Sigmoid colon (tissue), 7 donors: ENCODE measurements at places on chromosomes 13 and 19. TPM values are rescaled to one million over a fixed set of nuclear protein-coding genes. Genes with fewer than 3 reads are reported as not detected.
A peak's percentile ranks its signal among the peaks of the same experiment; 100 is the strongest.

The C19orf81 gene
- total RNA-seq, result not detected

GRCh38 chr13:33870046-33870668 is 52.2 kb downstream of the RFC3 start:
- no peak for DNase-seq
- no peaks in the 10 kb centered on the region for H3K4me1 ChIP-seq

DNA sequence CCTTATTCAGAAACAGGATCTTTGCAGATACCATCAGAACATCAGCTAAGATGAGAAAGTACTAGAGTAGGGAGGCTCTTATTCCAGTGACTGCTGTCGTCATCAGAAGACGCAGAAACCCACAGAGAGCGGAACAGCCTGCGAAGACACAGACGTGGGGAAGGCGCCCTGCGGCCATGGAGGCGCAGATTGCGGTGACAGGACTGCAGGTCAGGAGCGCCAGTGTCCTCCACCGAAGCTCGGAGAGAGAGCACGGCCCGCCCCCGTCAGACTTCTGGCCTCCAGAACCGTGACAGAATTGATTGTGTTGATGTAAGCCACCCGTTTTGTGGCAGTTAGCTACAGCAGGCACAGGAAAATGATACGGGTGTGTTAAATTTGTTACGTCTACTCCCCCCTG is 275.5 kb downstream of the EFNB2 start:
- DNase-seq, result no peak
- H3K4me3 ChIP-seq, result no peak overlapping the region
- H3K36me3 ChIP-seq, result no peaks in the 10 kb centered on the region
- H3K27me3 ChIP-seq, result no peaks in the 10 kb centered on the region
- no peaks in the 10 kb centered on the region for H3K4me1 ChIP-seq
- no peak overlapping the region for H3K27ac ChIP-seq

DNA sequence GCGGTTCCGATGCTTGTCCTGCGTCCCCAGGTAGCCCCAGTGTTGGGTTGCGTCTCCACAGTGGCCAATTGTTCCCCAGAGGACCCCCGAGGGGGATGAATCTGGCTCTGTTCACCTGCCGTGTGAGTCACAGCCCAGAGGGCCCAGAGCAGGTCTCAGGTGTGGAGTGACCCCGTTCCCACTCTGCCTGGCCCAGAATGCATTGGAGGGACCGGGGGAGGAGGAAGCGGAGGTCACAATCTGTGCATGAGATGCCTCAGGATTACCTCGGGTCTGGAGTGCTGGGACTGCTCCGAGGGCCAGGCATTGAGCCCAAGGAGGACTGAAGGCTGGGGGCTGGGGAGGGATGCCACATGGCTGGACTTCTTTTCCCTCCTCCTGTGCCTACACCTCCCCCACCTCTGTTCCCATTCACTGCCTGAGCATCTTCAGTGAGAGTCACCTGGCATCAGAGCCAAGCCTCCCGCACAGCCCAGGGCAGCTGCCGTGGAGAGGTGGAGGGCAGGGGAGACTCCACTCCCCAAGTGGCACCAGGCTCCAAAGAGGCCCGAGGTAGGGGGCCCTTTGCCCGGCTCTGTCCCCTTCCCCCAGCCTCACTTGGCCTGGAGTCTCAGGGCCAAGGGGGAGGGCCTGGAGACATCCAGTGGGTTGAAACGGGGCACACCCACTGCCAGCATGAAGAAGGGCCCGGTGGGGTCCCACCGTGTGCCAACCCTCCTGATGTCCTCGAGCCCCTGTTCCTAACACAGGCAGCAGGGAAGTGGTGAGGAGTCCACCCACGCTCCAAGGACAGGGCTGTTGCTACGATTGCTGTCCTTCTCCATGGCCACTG is 81.1 kb downstream of the CHST8 start:
- no peaks in the 10 kb centered on the region for H3K27me3 ChIP-seq
- no peak overlapping the region for H3K4me3 ChIP-seq
- no peak overlapping the region for H3K27ac ChIP-seq
- no peaks in the 10 kb centered on the region for H3K36me3 ChIP-seq
- H3K4me1 ChIP-seq, result no peaks in the 10 kb centered on the region

- no peak overlapping the region for H3K4me3 ChIP-seq
- no peak for DNase-seq
- no peaks in the 10 kb centered on the region for H3K27me3 ChIP-seq
- H3K36me3 ChIP-seq, result peaks cover 8% of the 10 kb centered on the region
- no peak overlapping the region for H3K27ac ChIP-seq
- no peaks in the 10 kb centered on the region for H3K4me1 ChIP-seq
Observed at GRCh38 chr19:42017040-42017439, 23.0 kb upstream of the ATP1A3 start.

The PGLYRP1 gene
- total RNA-seq, result not detected

The KLK5 gene
- total RNA-seq, result not detected

- H3K4me3 ChIP-seq, result no peak overlapping the region
- peaks cover 13% of the 10 kb centered on the region for H3K4me1 ChIP-seq
- DNase-seq, result no peak
Observed at GRCh38 chr19:35146746-35147459, 3.8 kb downstream of the FXYD7 start.

GRCh38 chr19:54164369-54165068 is 5.0 kb upstream of the LENG1 start:
- H3K27ac ChIP-seq, result no peak overlapping the region
- no peaks in the 10 kb centered on the region for H3K36me3 ChIP-seq
- peak; percentile 85 for DNase-seq
- H3K4me3 ChIP-seq, result no peak overlapping the region

DNA sequence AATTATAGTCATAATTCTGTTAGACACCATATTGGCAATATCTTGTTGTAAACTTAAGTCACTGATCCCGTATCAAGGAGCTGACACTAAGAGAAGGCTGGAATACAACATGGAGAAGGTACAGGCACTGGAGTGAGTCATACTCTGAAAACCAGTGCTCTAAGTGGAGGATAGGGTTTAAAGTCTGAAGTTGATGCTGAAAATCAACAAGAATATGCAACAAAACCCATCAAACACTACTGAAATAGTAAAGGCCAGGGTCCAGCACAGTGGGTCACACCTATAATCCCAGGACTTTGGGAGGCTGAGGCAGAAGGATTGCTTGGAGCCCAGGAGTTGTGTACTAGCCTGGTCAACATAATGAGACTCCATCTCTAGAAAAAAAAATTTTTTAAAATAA is 73.2 kb upstream of the KLF5 start:
- no peak for DNase-seq
- no peaks in the 10 kb centered on the region for H3K36me3 ChIP-seq
- no peaks in the 10 kb centered on the region for H3K4me1 ChIP-seq
- H3K4me3 ChIP-seq, result no peak overlapping the region
- H3K27ac ChIP-seq, result no peak overlapping the region

DNA sequence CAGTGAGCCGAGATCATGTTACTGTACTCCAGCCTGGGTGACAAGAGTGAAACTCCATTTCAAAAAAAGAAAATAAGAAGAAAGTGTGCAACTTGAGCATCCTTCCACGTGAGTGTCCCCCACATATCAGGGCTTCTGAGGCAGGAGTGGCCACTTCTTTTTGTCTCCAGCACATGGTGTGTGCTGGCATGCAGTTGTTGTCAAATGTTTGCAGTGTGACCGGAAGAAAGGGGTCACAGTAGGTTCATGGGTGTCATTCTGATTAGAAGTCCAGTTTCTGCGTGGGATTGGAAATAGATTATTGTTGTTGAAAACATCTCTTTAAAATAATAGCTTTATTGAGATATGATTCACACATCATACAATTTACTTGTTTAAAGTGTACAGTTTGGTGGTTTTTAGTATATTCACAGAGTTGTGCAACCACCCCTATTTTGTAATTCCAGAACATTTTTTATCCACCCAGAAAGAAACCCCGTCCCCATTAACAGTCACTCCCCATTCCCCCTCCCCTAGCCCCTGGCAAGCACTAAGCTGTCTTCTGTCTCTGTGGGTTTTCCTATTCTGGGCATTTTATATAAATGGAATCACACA is 2.2 kb downstream of the CRTC1 start:
- no peak for DNase-seq
- no peak overlapping the region for H3K27ac ChIP-seq
- H3K36me3 ChIP-seq, result no peaks in the 10 kb centered on the region
- H3K4me1 ChIP-seq, result peaks cover 15% of the 10 kb centered on the region

DNA sequence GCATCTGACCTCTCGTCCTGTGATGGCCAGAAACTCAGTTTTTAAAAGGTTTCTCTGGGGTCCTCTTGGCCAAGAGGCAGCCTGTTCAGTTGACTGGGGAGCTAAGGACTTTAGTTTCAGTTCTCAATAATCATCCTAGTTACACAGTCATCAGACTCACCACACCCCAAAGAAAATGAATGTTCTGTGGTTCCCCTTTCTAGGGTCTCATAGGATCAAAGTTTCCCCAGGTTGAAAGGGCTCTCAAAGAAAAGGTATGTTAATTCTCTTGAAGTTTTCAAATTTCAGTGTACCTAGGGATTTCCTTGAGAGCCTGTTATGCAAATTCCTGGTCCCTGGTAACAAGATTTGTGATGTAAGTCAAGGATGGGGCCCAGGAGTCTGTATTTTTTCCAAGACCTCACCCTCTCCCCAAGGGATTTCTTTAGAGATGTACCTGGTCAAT is 94.9 kb downstream of the FAM216B start:
- H3K36me3 ChIP-seq, result no peaks in the 10 kb centered on the region
- H3K27ac ChIP-seq, result no peak overlapping the region
- H3K4me1 ChIP-seq, result no peaks in the 10 kb centered on the region
- DNase-seq, result no peak

- no peak for DNase-seq
- H3K27ac ChIP-seq, result no peak overlapping the region
- no peak overlapping the region for H3K4me3 ChIP-seq
- peaks cover 5% of the 10 kb centered on the region for H3K4me1 ChIP-seq
- peaks cover 5% of the 10 kb centered on the region for H3K27me3 ChIP-seq
Observed at GRCh38 chr19:2365201-2365970, 5.3 kb downstream of the TMPRSS9 start.

GRCh38 chr13:79384022-79384610 is 21.9 kb downstream of the RBM26 start:
- H3K36me3 ChIP-seq, result no peaks in the 10 kb centered on the region
- H3K4me1 ChIP-seq, result peaks cover 15% of the 10 kb centered on the region
- no peak for DNase-seq
- no peaks in the 10 kb centered on the region for H3K27me3 ChIP-seq

GRCh38 chr19:45137179-45137761 is 23.5 kb downstream of the NKPD1 start:
- H3K36me3 ChIP-seq, result peaks cover 5% of the 10 kb centered on the region
- H3K27ac ChIP-seq, result peak overlapping the region; percentile 66
- H3K4me1 ChIP-seq, result peaks cover 22% of the 10 kb centered on the region
- no peak for DNase-seq
- H3K4me3 ChIP-seq, result peak overlapping the region; percentile 14

DNA sequence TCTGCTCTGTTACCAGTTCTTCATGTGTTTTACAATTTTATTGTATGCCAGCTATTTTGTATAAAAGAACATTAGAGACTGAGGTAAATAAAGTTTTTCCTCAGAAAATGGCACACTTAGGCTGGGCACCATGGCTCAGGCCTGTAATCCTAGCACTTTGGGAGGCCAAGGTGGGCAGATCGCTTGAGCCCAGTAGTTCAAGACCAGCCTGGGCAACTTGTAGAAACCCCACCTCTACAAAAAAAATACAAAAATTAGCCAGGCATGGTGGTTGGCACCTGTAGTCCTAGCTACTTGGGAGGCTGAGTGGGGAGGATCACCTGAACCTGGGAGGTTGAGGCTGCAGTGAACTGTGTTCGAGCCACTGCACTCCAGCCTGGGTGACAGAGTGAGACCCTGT is 32.0 kb downstream of the CCDC8 start:
- H3K4me3 ChIP-seq, result no peak overlapping the region
- H3K4me1 ChIP-seq, result no peaks in the 10 kb centered on the region
- peak; percentile 38 for DNase-seq
- no peaks in the 10 kb centered on the region for H3K27me3 ChIP-seq

The TMEM86B gene
- total RNA-seq, result 1.3 TPM

GRCh38 chr19:52494518-52494917 is 33.0 kb upstream of the ZNF808 start:
- no peaks in the 10 kb centered on the region for H3K4me1 ChIP-seq
- DNase-seq, result no peak
- no peak overlapping the region for H3K27ac ChIP-seq
- no peaks in the 10 kb centered on the region for H3K27me3 ChIP-seq
- H3K36me3 ChIP-seq, result peaks cover 8% of the 10 kb centered on the region

GRCh38 chr13:48949566-48950500 is 25.9 kb upstream of the FNDC3A start:
- no peaks in the 10 kb centered on the region for H3K4me1 ChIP-seq
- DNase-seq, result no peak
- no peak overlapping the region for H3K27ac ChIP-seq
- no peak overlapping the region for H3K4me3 ChIP-seq

- no peak for DNase-seq
- H3K36me3 ChIP-seq, result no peaks in the 10 kb centered on the region
- H3K4me1 ChIP-seq, result no peaks in the 10 kb centered on the region
Observed at GRCh38 chr19:1063909-1064660, 2.9 kb upstream of the ARHGAP45 start.

DNA sequence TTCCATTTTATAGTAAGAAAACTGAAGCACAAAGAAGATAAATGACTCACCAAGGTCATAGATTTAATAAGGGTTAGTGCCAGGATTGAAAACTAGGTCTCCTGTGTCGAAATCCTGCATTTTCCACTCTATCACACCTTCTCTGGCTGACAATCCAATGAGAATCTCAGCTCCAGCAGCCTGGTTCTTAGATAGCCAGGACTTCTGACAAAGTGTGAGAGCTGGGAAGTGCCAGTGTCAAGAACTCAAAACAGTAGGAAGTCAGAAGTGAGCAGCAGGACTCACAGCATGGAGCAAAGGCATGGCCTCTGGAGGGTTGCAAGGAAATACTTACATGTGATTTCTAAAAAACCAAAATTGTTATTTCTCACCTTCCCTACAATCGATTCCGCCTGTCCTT is 24.3 kb downstream of the KCTD12 start:
- H3K36me3 ChIP-seq, result no peaks in the 10 kb centered on the region
- H3K27ac ChIP-seq, result no peak overlapping the region
- H3K4me1 ChIP-seq, result no peaks in the 10 kb centered on the region
- no peaks in the 10 kb centered on the region for H3K27me3 ChIP-seq
- DNase-seq, result no peak

The PSG1 gene
- total RNA-seq, result not detected

GRCh38 chr19:41480336-41480735 is 37.4 kb downstream of the ERICH4 start:
- no peak overlapping the region for H3K4me3 ChIP-seq
- no peaks in the 10 kb centered on the region for H3K36me3 ChIP-seq
- peaks cover 6% of the 10 kb centered on the region for H3K27me3 ChIP-seq
- DNase-seq, result no peak
- no peaks in the 10 kb centered on the region for H3K4me1 ChIP-seq

DNA sequence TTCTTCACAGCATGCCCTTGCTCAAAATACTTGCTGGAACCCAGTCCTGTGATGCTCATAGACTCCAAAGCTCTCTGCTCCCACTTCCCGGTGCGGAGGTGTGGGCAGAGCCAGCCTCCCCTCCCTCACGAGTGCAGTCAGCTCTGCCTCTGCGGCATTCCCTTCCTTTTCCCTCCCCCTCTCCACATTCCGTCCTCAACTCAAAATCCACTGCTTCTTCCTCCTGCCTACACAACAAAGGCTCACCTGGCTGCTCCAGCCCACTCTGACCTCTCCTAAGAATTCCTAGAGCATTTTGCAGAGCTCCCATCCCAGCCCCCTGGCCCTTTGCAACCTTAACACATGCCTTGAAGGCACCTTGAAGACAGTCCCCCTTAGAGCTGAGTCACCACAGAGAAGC is 527.9 kb downstream of the MYO16 start:
- no peaks in the 10 kb centered on the region for H3K27me3 ChIP-seq
- no peak overlapping the region for H3K27ac ChIP-seq
- H3K36me3 ChIP-seq, result no peaks in the 10 kb centered on the region
- H3K4me3 ChIP-seq, result no peak overlapping the region
- DNase-seq, result no peak
